Stimulated activated CD8-positive, alpha-beta memory T cell treated with anti-CD3 and anti-CD28 coated beads, Interleukin-2, amount 100 ng/mL, for 1 hour (primary cell): ENCODE measurements at places on chromosomes 12 and 14.

DNA sequence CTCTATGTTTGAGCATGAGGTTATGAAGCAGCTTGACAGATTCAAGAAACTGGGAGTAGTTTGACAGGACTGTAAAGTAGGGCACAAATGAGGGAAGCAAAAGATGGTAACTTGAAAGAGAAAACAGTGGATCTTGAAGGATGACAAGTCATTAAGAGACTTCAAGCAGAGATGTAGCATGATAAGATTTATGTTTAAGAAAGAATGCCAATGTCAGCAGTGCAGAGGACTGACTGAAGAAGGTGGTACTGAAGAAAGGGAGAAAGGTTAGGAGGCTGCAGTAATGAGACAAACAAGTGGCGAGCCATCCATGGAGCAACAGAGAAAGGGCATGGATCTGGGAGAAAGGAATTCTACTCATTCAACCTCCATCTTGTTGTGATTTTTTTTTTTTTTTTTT is 120.2 kb upstream of the RAP1B start:
- DNase-seq = no peak

DNA sequence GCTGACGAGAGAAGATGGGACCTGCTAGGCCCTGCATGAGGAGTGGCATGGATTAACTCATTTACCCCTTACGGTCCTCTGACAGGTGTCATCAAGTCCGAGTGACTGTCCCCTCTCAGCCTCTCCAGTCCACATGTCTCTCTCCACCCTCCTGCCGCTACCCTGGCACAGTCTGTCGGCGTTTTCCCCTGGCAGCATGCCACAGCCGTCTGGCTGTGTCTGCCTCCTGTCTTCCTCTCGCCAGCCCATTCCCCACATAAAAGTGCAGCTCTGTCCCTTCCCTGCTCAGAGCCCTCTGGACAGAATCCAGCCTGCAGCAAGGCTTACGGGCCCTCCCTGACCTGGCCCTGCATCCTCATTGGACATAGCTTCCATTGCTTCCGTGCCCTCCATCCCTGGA is 45.6 kb downstream of the UBE3B start:
- DNase-seq = no peak

- DNase-seq = no peak
Observed at GRCh38 chr12:50689437-50689836, 74.5 kb upstream of the ATF1 start.

DNA sequence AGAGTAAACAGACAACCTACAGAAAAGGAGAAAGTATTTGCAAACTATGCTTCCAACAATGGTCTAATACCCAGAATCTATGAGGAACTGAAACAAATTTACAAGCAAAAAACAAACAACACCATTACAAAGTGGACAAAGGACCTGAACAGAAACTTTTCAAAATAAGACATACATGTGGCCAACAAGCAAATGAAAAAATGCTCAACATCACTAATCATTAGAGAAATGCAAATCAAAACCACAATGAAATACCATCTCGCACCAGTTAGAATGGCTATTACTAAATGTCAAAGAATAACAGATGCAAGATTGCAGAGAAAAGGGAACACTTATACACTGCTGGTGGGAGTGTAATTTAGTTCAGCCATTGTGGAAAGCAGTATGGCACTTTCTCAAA is 125.8 kb downstream of the C12orf42 start:
- no peak for DNase-seq
